ENCODE measurements at places on chromosomes 2 and 18.

DNA sequence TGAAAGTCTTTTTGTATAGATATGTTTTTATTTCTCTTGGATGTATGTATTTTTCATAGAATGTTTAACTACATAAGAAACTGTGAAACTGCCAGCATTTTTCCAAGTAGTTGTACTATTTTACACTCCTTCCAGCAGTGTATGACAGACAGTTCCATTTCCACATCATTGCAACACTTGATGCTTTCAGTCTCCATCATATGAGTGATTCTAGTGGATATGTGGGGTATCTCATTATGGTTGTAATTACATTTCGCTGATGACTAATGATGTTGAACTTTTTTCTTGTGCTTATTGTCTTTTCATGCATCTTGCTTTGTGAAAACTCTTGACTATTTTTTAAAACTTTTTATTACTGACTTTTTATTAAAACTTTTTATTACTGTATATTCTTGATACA lies 101.4 kb downstream of the ARHGAP28 start:
- no peak for DNase-seq

GRCh38 chr2:8538931-8539621 lies 142.8 kb upstream of the ID2 start:
- DNase-seq: no peak

- no peak for DNase-seq
Measured at GRCh38 chr2:200635251-200635650, 49.4 kb downstream of the AOX1 start.

GRCh38 chr2:84441036-84441435 lies 18.0 kb downstream of the SUCLG1 start:
- DNase-seq: no peak

GRCh38 chr2:28621172-28622100 lies 125.6 kb downstream of the PLB1 start:
- peak; percentile 91 for DNase-seq

- no peak for DNase-seq
Measured at GRCh38 chr2:227221120-227221519, 56.7 kb downstream of the COL4A3 start.

GRCh38 chr2:127034883-127035611 lies 71.9 kb downstream of the BIN1 start:
- no peak for DNase-seq

DNA sequence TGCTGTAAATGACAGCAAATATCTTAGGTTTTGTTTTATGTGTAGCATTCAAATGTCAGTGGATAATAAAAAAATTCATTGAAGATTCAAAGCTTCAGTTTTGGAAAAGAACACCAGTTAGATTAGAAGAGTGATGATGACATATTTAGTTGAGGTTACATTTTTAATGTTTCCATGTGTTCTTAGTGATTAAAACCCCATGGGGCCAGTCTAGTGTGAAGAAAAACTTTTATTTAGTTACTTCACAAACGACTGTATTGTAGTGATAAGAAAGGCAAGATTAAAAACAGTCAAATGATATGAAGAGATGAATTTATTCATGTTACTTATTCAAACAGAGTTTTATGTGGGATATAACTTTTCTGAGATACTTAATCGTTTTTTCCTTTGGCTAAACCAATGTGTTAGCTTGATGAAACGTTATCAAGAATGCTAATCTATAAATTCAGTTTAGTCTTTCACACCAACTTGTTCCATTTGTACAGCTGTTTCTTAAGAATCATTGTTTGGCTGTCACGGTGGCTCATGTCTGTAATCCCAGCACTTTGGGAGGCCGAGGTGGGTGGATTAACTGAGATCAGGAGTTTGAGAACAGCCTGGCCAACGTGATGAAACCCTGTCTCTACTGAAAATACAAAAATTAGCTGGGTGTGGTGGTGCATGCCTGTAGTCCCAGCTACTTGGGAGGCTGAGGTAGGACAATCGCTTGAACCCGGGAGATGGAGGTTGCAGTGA lies 11.6 kb downstream of the BMPR2 start:
- DNase-seq: peak; percentile 78

GRCh38 chr2:197205585-197206215 lies 104.9 kb downstream of the ANKRD44 start:
- no peak for DNase-seq

- no peak for DNase-seq
Measured at GRCh38 chr2:105999211-105999989, 194.7 kb downstream of the UXS1 start.

- no peak for DNase-seq
Measured at GRCh38 chr2:167986223-167986622, 261.2 kb downstream of the STK39 start.

- DNase-seq: no peak
Measured at GRCh38 chr2:192657362-192657761, 462.6 kb upstream of the TMEFF2 start.

DNA sequence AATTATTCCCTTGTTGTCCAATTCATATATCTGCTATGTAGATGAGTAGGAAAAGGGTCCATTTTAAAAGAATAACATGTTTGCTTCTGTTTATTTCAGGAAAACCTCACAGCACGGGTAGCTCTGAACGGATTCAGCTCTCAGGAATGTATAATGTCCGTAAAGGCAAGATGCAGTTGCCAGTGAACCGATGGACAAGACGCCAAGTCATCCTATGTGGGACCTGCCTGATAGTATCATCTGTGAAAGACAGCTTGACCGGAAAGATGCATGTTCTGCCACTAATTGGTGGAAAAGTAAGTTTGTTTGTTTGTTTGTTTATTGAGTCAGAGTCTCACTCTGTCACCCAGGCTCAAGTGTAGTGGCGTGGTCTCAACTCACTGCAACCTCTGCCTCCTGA lies 114.6 kb downstream of the PHLPP1 start:
- DNase-seq: no peak

DNA sequence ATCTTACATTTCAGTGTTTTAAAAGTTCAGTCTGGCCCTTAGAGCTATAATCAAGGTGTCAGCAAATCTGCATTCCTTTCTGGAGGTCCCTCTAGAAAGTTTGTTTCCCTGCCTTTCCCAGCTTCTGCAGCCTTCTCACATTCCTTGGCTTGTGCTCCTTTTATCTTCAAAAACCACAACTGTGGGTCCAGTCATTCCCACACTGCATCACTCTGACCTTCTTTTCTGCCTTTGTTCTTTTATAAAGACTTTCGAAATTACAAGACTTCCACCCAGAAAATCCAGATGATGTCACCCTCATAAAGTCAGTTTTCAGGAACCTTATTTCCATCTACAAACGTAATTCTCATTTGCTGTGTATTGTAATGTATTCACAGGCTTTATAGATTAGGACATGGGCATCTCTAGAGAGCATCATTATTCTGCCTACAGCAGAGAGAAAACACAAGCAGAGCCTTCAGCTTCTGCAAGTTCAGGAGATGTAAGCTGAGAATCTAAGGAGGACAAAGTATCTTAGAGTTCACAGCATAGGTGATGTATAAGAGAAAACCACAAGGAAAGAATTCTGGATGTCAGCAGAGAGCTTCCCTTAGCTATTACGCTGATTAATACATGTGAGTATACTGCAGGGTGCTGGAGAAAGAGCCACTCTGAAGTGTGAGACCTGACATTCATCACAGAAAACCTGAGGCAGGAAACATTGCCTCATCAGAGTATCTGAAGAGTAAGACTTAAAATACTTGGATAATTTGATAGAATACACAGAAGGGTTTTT lies 1100.2 kb downstream of the CBLN2 start:
- DNase-seq: peak; percentile 93

DNA sequence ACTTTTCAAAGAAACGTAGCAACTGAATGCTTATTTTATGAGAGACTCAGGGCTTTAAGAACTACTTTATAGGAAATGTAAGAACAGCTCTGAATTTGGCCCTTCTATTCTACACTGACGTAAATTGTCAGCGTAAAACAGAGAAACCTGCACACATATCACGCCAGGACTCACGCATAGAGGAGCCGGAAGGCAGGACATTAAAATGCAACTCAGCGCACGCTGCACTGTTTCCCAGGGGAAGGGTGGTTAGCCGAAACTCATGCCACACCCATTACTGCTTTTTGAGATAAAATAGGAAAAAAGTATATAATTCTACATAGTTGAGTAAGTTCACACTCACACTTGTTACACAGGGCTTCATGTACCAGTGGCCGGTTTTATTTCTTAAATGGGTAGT lies 7.4 kb downstream of the TUBB6 start:
- DNase-seq: peak; percentile 91

GRCh38 chr2:60546756-60547420 lies 6.6 kb downstream of the BCL11A start:
- DNase-seq: no peak

- no peak for DNase-seq
Measured at GRCh38 chr2:85758361-85759256, 4.8 kb downstream of the ATOH8 start.

DNA sequence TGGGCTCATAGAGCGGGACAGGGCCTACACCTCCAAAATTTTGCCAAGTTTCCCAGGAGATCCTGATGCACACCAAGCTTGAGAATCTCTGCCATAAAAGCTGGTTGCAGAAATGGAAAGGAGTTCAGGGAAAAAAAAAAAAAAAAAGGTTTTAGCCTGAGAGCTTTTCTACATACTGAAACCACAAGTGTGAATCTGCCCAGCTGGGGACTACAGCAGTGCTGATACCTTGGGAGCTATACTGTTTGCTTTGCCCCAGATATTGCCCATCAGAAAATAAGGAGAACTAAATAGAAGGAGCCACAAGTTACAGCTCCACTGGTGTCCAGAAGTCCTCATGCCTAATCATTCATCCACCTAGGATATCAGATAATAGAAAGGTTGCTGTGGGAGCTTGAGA lies 38.4 kb upstream of the NCKAP5 start:
- no peak for DNase-seq

DNA sequence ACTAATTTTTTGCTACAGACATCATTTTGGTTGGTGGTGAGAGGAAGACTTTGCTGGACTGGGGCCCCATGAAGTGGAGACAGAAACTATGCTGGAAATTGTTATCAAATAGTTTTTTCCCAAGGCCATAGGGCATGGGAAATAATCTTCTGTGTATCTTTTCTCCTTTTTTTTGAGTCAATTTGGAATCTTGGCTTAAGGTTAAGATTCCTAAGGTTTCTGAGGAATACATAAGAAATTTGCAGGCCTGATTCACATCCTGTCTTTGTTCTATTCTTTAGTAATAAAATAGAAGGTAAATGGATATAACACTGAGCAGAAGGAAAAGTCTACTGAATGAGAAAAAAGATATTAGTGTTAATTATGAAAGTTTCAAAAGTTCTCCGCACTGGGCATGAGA lies 16.6 kb downstream of the SMC6 start:
- DNase-seq: peak; percentile 88
